ENCODE measurements at places on chromosomes 11 and 22.

DNA sequence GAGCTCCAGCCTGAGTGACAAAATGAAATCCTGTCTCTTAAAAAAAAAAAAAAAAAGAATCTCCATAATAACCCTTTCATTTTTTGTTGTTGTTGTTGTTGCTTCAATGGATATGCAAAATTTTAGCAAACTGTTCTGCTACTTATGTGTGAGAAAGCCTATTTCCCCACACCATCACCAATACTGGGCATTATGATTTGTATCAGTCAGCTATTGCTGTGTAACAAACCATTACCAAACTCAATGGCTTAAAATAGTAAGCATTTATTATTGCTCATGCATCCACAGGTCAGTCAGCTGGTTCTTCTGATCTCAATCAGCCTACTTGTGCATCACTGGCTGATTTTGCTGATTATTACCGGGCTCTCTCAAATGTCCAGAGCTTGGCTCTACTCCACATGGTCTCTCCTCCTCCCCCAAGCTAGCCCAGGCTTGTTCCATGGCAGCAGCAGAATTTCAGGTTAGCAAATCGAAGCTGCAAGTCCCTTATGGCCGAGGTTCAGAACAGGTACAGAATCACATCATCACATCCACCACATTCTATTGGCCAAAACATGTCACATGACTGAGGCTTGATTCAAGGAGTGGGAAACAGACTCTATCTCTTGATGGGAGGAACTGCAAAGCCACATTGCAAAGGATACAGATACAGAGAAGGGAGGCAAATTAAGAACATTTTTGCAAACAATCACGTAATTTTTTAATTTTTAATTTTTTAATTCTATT, 135.1 kb downstream of the MN1 start:
- DNase-seq: no peak

DNA sequence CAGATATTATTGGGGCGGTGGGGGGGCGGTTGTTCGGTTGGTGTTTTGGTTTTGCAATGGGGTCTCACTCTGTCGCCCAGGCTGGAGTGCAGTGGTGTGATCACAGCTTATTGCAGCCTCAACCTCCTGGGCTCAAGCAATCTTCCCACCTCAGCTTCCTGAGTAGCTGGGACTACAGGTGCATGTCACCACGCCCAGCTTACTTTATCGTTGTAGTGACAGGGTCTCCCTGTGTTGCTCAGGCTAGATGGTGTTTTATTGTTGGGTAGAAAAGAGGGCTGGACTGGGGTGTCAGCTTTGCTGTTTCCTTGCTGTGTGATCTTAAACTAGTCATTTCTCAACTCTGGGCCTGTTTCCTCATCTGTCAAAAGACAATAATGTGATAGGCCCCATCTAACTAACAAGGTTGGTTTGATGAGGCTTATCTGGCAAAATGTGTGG, 17.5 kb upstream of the MYH9 start:
- no peak for DNase-seq

GRCh38 chr11:92259861-92260260, 35.2 kb downstream of the FAT3 start:
- DNase-seq: peak; percentile 5

GRCh38 chr11:37449146-37449545, 851.1 kb upstream of the RAG2 start:
- DNase-seq: peak; percentile 72

GRCh38 chr11:72971192-72971967, 157.2 kb downstream of the ATG16L2 start:
- no peak for DNase-seq

- no peak for DNase-seq
Measured at GRCh38 chr11:46342239-46342638, 5.0 kb upstream of the DGKZ start.

GRCh38 chr11:44747836-44748235, 21.1 kb downstream of the TSPAN18 start:
- DNase-seq: no peak

GRCh38 chr11:107682171-107682570, 29.7 kb downstream of the SLN start:
- DNase-seq: no peak

DNA sequence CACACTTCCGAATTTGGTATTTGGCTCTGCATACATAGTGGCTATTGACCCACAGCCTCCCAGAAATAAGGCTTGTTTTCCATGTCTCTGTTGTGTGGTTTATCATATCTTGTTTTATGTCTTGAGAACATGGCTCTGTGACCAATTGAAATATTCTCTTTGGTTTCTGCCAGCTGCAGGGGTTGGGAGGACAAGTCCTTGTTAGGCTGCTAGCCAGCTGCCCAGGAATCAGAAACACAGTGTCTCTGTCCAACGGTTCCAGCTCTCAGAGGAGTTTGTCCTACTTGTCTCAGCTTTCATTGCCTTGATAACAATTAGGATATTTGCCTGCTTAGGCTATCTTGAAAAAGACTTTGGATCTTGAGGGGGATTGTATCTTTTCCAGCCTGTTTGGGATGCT, 6.0 kb upstream of the SLC7A4 start:
- peak; percentile 40 for DNase-seq

DNA sequence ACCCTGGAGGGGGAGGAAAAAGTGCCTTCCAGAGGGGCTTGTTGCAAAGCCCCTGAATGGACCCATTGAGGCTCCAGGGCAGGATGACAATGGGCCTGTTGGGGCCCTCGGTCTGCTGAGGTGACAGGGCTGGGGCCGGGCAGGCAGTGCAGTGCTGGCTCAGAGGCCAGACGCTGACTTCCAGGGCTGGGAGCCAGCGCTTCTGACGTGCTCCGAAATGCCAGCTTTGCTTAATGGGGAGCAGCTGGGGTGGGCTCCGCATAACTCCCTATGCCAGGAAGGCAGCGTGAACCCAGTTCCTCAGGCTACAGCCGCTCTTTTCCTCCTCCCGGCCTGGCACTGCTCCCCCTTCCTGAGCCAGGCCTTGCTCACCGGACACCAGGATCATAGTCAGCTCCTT, 17.7 kb downstream of the NAV2 start:
- no peak for DNase-seq

DNA sequence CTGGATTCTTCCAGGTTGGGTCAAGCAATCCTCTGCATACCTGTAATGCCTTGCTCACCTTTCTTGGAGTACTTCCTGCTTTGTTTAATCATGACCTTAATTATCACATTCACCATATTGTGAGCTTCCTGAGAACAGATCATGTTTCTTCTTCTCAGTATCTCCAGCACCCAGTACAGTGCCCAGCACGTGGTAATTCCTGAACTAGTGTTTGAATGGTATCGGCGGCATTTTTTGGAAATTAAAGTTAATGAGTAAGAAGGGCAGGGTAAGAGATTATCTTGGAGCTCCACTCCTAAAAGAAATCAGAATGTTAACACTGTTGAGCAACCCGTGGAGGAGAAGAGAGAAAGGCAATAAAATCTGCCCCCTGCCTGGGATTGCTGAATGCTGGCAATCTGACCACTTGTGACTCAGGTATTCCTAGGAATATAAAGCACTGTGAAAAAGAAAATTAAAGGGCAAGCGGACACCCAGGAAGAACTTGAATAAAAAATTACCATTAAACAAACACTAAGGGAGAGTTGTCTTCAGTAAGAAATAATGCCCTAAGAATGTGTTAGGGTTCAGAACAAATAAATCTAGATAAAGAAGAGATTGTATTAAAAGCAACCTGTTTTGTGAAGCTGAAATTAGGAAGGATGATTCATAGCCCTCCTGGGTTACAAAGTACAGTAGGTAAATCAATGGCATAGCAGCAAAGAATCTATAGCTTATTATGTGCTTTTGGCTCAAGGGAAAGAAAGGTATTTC, 92.9 kb downstream of the PDHX start:
- no peak for DNase-seq

GRCh38 chr11:114160894-114161293, 101.4 kb downstream of the ZBTB16 start:
- no peak for DNase-seq

- no peak for DNase-seq
Measured at GRCh38 chr11:111461460-111462235, 50.5 kb downstream of the BTG4 start.

DNA sequence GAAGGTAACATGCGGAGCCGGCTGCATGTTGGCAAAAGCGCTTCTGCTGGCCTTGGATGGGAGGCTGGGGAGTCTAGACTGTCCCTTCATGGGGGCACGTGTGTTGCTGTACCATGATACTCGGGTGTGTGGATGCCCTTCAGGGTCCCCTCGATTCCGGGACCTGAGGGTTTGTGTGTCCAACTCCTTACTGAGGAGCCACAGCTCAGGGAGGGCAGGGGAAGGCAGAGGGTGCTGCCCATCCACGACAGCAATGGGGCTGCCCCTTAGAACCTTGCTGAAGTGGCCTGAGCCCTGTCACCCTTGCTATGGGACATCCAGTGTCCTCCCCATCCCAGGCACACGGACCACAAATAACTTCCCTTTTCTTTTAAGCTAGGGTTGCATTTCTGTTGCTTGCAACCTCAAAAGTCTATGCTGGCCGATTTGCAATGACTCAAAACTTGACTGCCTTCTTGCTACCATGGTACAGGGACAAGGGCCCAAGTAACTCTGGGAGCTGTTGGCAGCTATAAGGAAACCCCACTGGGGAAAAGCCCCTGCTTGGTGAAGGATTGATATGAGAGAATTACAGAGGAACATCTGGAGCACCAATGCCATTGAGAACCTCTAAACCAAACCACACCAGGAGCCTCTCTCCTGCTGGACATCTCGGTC, 43.8 kb downstream of the RTL6 start:
- no peak for DNase-seq

- no peak for DNase-seq
Measured at GRCh38 chr11:117222991-117223740, 8.7 kb downstream of the PCSK7 start.

DNA sequence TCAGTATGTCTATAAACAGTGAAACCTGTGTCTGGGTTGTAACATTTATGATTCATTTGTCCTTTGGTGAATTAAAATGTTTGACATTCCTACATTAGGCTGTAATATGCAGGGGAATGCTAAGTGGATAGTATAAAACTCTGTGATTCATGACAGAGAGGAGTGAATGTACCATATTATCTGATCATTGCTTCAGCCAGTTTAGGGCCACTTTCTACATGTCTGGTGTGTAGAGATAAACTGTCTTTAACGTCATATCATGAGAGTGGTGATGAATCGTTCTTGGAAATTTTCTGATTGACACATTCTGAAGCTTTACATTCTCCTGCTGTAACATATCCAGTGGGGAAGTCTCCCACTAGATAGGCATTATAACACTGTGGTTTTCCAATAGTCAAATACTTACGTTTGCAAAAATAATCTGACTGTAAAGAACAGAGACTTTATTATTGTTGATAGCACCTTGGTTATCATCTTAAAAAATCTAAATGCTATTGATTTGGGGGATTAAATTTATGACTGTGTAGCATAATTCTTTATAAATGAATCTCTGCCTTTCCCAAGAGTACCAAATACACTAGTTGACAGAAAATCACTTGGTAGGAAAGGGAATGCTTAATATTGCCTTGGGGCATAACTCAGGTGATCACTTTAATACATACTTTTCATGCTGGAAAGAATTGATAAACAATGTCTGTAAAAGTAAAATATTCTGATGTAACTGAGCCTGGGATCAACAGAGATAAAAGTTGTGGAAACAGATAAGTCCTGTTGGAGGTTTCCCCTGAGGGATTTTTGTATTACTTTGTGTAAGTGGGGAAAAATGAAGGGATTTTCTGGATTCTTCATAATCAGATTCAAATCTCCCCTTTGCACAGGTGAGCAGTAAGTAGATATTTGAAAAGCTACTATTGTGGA, 427.9 kb downstream of the JRKL start:
- peak; percentile 95 for DNase-seq

GRCh38 chr11:109439684-109440083, 17.7 kb downstream of the C11orf87 start:
- no peak for DNase-seq

GRCh38 chr22:20629401-20629800, 122.0 kb downstream of the MED15 start:
- no peak for DNase-seq

GRCh38 chr11:100712583-100712982, 25.5 kb downstream of the ARHGAP42 start:
- no peak for DNase-seq

DNA sequence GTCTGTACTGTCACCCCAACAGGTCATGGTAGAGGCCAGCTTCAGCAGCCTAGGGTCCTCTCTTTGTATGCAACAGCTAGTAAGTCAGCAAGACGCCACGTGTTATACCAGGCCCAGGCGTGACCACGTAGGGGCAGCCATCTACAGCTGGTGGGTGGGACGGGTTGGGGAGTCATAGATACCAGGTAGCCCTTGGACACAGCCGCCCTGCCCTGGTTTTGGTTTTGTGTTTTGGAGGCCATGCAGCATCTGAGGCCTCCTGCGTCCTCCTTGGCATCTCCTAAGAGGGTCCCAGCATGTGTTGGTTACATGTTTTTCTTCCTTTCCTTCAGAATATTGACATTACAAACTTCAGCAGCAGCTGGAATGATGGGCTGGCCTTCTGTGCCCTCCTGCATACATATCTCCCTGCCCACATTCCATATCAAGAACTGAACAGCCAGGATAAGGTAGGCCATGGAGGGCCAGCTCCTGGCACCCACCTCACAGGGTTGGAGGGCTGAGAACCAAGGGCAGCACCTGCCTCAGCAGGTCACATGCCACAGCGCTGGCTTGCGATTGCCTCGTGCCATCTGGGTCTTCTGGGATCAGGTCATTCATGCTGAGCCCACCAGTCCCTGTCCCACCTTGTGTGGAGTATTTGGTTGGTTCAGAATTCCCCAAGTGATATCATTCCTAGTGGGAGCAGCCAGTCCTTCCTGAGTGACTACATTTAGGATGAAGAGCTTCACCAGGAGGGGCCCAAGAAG, 16.0 kb upstream of the ADORA2A start:
- DNase-seq: no peak

GRCh38 chr11:65420506-65420905, 2.1 kb upstream of the NEAT1 start:
- no peak for DNase-seq

- DNase-seq: no peak
Measured at GRCh38 chr22:25697181-25697664, 44.8 kb upstream of the MYO18B start.

- DNase-seq: no peak
Measured at GRCh38 chr11:98772893-98773292, 247.9 kb upstream of the CNTN5 start.

DNA sequence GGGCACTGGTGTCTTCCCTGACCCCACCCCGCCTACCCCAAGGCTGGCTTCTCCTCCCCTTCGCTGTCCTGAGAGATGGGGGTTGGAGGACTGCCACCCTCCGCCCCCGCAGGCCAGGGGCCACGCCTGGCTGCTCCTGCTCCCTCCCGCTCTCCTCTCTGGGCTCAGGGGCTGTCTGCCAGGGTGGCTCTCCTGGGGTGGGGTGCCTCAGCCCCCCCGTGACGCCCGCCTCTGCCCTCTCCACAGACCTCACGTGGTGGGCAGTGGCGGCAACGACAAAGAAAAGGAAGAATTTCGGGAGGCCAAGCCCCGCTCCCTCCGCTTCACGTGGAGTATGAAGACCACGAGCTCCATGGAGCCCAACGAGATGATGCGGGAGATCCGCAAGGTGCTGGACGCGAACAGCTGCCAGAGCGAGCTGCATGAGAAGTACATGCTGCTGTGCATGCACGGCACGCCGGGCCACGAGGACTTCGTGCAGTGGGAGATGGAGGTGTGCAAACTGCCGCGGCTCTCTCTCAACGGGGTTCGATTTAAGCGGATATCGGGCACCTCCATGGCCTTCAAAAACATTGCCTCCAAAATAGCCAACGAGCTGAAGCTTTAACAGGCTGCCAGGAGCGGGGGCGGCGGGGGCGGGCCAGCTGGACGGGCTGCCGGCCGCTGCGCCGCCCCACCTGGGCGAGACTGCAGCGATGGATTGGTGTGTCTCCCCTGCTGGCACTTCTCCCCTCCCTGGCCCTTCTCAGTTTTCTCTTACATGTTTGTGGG, 8.1 kb downstream of the RCOR2 start:
- DNase-seq: no peak

- DNase-seq: no peak
Measured at GRCh38 chr11:2795491-2795991, 90.0 kb downstream of the CDKN1C start.

Data from OCI-M1 (cell line).